Stimulated activated CD8-positive, alpha-beta memory T cell treated with anti-CD3 and anti-CD28 coated beads, Interleukin-7, amount 100 ng/mL, for 1 hour (primary cell): ENCODE measurements at places on chromosomes 1 and 21.

DNA sequence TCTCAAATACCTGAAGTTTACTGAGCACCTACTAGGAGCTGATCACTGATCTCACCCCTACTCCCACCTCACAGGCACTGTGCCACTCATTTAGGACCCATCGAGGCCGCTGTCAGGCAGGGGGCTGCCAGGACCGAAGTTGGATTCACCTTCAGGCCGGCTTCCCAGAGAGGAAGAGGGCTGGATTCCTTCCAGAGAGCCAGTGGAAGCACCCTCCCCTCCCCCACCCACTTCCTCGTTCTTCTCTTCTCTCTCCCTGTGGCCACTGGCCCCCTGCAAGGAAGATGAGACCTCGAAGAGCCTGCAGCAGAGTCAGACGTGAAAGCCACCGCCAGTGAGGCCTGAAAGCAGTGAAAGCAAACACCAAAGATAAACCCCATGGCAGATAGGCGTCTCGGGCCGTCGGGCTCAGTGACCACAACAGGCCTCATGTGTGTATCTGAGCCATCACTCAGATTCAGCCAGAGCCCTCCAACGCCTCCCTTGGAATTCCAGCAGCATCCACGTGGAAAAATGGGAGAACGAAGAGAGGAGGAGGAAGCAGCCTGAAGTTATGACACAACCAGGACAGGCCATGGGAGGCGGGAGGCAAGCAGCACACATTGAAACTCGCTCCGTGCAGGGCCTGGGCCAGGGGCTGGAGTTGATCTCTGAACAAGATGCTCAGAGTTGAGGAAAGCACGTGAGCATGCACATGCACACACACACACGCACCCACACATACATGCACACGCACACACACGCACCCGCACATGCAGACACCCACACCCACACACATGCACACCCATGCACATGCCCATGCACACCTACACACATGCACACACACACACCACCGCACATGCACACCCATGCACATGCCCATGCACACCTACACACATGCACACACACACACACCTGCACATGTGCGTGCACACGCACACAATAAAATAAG, 6.2 kb upstream of the AGTRAP start:
- no peak for DNase-seq

DNA sequence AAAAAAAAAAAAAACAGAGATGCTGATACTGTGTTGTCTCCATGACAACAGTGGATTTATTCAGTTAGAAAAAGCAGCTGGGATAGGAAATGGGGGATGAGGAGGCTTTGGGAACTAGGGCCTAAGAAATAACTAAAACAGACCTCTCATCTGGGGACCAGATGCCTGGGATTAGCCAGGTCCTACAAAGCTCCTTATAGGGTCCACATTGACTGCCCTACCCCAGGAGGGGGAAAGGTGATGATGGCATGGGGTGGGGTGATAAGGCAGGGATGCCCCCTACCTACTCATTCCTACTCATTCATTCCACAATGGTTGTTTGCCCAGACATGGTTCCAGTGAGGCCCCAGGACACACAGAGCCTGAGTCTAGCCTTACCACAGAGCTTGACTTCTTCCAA, 131.2 kb downstream of the PLXNA2 start:
- no peak for DNase-seq

- no peak for DNase-seq
These were observed 110.8 kb downstream of the PLPP3 start for GRCh38 chr1:56468518-56468917.

DNA sequence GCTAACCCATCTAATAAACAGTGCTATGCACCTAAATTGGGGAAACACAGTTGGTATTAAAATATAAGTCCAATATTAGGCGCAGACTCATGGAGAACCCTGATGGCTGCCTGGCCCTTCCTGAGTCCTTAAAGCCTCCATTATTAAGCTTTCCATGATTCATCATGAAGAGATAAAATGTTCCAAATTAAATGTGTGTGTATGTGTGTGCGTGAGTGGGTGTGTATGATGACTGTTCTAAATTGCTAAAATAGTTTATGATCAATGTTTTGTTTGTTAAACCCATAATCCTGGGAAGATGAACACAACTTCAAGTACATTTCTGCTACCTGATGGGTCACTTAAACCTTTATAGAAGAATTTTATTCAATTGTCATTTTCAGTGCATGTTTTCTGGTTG, 6.3 kb upstream of the RBBP5 start:
- no peak for DNase-seq

- DNase-seq = no peak
These were observed 10.2 kb downstream of the SPSB1 start for GRCh38 chr1:9302745-9303524.

DNA sequence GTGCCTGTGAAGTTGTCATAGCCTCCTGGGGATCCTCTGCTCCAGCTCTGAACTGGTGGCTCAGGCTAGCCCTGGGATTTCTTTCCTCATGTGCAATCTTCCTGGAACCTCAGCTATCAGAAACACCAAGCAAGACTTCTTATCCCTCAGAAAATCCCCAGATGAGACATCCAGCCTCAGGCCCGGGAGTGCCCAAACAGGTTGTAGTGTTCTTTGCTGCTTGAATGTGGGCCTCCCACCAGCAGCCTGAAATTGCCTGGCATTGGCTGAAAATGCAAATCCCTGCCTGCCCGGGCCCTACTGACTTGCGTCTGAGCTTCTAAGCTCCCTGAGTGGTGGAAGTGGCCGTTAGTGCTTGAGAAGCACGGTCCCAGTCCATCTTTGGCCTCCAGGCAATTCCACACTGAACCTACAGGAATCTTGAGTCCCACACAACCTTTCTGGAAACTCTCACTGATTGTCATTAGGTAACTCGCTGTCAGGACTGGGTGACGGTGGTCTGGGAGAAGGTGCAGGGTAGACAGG, 146.8 kb downstream of the ZBTB18 start:
- no peak for DNase-seq

GRCh38 chr1:65072845-65073244, 75.2 kb upstream of the AK4 start:
- no peak for DNase-seq

DNA sequence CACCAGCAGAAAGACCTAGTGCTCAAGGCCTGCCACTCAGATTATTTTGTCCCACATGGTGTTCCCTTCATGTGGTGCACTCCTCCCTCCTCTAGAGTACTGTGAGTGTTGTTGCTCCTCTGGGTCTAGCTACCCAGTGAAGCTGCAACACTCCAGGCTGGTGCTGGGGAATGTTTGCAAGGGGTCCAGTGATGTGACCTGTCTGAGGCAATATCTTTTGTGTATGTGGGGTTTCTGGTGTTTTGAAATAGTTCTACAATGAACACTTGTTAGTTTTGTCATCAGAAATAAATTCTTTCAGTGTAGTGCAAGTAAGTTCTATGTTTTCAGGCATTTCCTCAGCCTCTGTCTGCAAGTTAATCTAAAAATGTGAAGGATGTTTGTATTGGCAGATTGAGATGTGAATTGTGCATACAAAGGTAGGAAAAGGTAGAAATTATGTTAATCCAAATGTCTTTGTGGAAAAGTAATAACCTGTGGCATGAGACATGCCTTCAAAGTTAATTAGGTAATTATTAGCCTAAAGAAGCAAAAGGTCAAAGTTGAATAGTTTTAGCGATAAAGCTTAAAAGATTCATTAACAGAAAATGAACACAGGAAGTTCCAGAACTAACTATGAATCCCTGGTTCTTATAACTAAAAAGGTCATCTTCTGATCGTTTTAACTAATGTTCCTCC, 616.8 kb downstream of the LTN1 start:
- DNase-seq = no peak

- DNase-seq = no peak
These were observed 306.7 kb downstream of the NPHP4 start for GRCh38 chr1:5685446-5686040.

DNA sequence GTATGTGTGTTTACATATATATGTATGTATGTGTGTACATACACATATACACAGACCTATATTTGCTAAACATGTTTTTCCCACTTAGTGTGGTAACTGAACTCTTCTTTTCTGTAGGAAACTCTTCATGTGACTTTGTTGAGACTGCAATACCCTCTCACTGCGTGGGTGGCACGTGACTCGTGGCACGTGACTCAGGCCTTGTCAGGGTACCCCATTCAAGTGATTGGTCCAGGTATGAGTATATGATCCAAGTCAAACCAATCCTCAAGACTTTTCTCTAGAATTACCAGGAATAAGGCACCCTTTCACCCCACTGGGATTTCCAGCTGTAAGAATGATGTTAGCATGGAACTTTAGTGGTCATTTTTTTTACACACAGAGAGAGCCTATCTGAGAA, 149.2 kb upstream of the KCNK2 start:
- DNase-seq = no peak

- DNase-seq = no peak
These were observed 30.2 kb upstream of the KCNA2 start for GRCh38 chr1:110636149-110636935.

DNA sequence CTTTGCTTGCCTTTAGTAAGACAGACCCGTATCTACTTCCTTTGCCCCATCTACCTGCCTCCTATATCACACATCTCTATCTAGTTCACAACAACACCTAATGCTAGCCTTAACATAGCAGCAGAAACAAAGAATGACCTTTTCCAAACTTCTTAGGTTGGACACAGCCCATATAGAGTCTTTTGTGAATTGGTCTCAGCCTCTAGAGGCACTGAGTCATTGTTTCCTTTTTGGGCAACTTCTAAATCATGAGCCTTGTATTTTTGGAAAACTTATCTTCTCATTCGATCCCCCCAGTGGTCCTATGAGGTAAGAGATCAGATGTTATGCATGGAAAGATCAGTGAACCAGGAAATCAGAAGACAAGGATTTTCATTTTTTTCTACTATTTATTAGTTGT, 679.4 kb upstream of the USP24 start:
- DNase-seq = no peak

DNA sequence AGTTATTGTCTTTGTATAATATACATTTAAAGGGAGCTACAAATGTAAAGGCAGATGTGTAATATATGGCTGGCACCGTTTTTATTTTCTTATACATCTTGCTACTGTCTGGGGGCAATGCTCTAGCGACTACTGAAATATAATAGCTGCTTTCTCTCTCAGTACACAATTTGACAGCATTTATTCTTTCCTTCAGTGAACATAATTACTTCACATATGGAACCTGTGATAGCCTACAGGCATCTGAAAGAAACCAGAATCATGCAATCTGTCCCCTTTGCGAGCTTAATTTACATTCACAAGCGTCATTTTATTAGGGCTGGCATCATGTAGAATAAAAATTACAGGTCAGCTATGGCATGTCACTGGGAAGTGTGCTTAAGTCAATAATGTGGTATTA, 557.5 kb upstream of the PTBP2 start:
- DNase-seq = no peak

- no peak for DNase-seq
These were observed 18.1 kb upstream of the MYSM1 start for GRCh38 chr1:58717979-58718378.

GRCh38 chr1:119209596-119210295, 69.3 kb upstream of the WARS2 start:
- DNase-seq = no peak

- no peak for DNase-seq
These were observed 7.7 kb upstream of the HTR1D start for GRCh38 chr1:23224739-23225648.

- DNase-seq = no peak
These were observed 109.6 kb upstream of the GJB5 start for GRCh38 chr1:34645109-34645688.

DNA sequence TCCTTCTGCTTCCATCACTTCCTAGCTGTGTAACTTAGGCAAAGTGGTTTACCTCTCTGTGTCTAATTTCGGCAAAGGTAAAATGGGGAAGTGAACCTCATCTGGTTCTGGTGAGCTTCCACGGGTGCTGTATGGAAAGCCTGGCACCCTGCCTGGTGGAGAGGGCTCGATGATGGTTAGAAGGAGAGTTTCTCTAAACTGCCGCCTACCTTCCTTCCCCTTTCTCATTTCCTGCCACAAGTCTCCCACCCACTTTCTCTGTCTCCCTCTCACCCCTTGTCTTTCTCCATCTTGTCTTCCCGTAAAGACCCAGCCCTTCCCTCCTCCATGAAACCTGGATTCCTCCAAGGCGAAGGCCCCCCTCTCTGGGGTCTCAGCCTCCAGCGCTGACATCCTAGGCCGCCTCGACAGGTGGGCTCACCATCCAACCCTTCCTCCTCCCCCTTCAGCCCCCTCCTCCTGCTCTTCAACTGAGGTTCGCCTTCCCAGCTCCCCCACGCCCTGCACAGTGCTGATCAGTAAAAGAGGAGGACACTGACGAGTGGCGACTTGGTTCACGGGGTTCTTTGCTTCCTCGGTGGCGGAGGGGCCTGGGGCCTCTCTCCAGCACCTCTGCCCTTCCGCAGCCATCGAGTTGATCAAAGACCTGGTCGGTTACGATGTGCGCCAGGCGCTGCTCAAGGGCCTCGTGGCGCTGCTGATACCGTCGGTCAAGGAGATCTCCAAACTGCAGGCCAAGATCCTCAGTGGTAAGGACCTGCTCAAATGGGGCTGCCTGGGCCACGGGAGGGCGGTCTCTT, 7.3 kb downstream of the RNU5D-1 start:
- DNase-seq = no peak

- no peak for DNase-seq
These were observed 73.1 kb upstream of the ACTRT2 start for GRCh38 chr1:2948001-2948750.

DNA sequence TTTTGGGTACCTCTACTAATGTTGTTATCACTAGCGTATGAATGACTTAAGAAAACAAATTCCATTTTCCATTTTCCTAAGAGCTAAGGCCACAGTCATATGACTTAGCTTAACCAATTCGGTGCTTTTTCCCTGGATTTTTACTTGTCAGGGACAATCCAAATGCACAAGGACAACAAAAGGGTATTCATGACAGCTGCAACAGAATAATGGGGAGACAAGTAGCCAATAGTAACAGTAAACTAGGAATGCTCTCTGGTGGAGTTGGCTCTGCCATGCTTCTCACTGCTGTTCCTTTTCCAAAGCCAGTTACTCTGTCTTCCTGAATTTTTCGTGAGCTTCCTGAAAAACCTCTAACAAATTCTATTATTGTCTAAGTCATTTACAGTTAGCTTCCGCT, 52.9 kb downstream of the LRRIQ3 start:
- no peak for DNase-seq

DNA sequence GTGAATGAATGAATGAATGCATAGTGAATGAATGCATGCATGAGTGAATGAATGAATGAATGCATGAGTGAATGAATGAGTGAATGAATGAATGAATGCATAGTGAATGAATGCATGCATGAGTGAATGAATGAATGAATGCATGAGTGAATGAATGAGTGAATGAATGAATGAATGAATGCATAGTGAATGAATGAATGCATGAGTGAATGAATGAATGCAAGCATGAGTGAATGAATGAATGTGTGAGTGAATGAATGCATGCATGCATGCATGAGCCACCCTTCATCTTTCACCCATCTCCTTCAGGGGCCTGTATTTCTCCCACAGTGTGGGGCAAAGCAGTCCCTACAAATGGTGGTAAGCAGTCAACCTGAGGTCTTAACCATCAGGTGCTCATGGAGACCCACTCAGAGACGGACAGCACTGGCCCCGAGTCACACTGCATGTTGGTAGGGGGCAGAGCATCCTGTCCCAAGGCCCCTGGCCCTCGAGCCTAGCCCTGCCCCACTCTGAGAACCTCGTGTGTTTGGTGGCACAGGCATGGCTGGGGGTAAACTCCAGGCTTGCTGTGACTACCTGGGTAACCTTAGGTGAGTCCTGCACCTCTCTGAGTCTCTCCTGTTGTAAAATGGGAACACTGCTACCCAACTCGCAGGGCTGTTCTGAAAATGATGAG, 28.0 kb upstream of the PAX7 start:
- DNase-seq = no peak
